ENCODE measurements at places on chromosomes 7 and 10.

DNA sequence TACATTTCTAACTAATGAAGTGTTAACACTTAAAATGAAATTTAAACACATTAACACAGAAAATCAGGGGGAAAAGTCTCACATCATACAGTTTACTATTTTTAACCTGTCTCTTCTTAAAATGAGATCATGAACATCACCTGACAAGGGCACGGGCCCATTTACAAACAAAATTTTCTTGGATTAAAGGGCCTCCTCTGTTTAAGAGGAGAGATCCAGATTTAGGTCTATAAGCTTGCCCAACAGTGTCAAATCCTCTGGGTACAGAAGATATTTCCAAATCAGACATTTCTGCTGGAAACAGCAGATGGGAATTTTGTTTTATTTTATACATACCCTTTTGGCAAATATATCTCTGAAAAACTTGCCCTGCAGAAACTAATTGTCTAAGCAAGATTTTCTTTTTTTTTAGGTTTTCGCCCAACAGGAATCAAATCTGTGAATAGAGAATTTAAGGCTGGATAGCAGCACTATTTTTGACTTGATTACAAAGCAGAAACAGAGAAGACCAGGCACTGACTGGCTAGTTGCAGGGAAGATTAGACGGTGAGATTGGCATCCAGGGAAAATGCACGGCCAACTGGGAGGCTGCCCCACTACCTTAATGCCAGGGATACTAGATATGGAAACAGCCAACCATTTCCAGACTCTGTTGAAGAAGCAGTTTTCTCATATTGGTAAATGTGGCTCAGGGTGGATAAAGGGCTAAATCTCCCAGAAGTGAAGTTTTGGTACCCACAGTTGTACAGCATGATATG, 173.4 kb downstream of the LRRN3 start:
- DNase-seq, result no peak

DNA sequence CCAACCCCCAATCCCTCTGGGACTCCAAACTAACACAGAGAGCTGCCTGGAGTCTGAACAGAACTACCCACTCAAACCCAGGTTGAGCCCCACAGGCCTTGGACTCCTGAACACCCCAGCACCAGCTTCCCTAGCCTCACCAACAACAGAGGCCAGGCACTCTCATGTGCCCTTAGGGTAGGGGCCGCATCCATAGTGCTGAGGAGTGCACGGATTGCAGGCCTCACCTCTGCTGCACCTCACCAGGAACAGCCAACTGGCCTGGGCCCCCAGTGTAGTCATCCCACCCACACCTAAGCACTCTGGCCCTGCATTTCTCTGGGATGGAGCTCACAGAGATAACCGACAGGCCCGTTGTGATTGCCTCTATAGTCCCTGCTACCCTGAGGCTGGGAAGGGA, 194.2 kb downstream of the HPSE2 start:
- DNase-seq, result no peak

GRCh38 chr10:72912736-72913135, 19.2 kb downstream of the OIT3 start:
- DNase-seq, result no peak

DNA sequence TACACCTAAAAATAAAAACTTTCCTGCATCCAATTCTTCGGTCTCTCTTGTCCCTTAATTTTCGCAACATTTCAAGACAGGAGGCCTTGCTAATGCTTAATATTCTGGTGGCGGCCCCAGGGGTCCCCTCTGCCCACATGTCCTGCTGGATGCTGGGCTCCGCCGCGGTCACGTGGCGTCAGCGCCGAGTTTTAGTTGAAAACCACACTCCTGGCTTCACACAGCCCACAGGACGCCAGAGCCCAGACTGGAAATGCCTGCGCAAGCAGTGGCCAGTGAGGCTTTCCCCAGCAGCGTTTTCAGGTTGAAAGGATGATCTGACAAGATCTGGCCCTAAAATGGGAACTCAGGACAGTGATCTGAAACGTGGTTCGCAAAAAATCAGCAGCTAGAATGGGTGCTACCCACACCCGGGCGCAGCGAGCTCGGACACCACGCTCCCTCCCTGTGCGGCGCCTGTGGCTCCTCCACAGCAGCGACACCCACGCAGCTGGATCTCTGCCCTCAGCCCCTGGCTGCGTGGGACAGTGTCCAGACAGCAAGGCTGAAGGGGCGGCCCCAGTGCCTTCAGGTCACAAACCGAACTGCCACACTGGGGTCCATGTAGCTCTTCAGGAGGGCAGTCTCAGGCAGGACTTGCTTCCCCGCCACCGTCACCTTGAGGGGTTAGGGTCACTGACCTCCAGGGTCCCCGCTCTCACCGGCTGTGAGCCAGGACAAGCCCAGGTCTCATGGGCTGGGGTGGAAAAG, 11.6 kb upstream of the CYREN start:
- no peak for DNase-seq

DNA sequence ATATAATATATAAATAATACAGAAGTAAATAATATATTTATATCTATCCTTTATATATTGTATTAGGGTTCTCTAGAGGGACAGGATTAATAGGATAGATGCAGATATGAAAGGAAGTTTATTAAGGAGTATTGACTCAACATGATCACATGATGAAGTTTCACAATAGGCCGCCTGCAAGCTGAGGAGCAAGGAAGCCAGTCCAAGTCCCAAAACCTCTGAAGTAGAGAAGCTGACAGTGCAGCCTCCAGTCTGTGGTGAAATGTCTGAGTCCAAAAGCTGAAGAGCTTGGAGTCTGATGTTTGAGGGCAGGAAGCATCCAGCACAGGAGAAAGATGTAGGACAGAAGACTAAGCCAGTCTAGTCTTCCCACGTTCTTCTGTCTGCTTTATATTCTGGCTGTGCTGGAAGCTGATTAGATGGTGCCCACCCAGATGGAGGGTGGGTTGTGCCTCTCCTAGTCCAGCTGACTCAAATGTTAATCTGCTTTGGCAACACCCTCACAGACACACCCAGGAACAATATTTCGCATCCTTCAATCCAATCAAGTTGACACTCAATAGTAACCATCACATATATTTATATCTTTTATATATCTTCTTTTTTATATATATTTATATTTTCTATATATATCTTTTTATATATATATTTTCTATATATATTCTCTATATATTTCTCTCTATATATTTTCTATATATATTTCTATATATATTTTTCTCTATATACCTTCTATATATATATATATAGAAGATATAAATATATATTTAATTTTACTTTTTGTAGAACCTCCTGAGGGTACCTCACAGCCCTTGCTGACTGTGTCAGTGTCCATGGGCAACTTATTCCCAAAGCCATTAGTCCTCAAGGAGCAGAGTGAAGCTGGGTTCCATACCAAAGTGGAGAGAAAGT, 24.6 kb upstream of the AKR1B10 start:
- no peak for DNase-seq

DNA sequence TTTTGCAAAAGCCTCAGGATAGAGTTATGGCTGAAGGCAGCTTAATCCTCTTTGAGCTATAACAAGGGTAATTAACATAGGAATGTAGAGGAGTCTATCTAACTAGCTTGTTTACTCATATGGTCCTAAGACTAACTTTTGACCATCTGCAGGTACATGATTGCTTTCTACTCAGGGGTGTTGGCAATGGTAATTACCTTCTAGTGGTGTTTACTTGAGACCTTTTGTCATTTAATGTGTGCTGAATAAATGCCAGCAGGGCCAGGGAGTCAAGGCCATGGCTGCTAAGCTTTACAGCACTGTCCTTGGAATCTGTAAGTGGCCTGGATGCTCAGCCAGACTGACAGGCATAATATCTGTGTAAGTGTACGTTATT, 1325.0 kb downstream of the XPNPEP1 start:
- no peak for DNase-seq
